ENCODE measurements at places on chromosomes 5 and 9.

DNA sequence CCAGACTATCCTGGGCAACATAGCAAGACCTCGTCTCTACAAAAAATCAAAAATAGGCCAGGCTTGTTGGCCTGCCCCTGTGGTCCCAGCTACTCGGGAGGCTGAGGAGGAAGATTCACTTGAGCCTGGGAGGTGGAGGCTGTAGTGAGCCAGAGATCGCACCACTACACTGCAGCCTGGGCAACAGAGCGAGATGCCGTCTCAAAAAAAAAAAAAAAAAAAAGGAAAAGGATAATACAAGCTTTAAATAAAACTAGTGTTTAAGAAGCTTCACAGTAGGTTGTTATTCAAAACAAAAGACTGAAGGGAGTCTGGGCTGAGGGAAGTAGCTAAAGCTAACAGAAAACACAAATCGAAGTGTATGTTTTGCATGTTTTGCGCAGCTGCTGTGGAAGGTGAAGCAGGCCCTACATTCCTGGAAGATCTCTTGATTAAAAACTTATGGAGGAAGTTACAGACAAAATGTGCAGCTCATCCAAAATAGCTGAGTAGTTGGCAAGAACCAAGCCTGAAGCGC, 581 bp upstream of the C9orf40 start:
- DNase-seq: no peak

DNA sequence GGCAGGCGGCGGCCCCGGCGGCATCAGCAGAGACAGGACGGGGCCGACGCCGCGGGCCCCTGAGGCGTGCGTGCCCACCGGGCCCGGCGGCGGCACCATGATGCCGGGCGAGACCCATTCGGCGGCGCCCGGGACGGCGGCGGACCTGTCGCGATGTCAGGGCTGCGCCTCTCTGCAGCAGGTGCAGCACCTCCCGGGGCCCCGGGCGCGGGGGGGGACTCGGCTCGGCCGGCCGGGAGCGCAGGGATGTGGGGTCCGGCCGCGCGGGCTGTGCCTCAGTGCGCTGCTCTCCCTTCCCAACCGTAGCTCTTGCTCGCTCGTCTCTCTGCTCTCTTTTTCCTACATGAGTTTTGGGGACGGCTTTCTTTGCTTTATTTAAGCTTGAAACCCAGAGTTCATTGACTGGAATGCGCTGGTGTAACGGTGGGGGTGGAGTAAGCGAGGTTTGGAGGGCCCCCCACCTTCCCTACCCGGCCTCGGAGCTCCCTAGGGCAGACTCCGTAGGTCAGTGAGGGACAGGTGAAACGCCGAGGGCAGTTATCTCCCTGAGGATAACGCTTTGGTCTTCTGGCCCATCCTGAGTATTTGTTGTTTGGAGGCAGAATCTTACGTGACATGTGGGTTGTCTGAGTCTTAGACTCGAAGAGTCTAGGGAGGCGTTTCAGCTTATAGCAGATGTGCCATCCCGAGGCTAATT, 490 bp downstream of the ICE1 start:
- no peak for DNase-seq

GRCh38 chr5:139022528-139022927, 147.4 kb upstream of the LRRTM2 start:
- no peak for DNase-seq

GRCh38 chr5:142395334-142395733, 70.5 kb upstream of the SPRY4 start:
- DNase-seq: no peak

DNA sequence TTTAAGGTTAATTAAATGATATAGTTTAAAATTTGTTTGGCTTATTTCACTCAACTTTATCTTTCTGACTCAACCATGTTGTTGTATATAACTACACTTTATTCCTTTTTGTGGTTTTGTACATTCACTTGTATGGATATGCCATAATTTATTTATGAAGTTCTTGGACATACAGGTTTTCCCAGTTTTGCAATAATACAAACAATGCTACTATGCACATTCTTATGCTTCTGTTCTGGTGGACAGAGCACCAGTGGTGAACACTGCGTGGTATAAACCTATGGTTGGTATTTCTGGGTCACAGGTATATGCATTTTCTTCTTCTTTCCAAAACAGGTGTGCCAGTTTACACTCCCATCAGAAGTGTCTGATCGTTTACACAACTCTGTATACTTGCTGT, 35.7 kb upstream of the TRIM14 start:
- DNase-seq: no peak

DNA sequence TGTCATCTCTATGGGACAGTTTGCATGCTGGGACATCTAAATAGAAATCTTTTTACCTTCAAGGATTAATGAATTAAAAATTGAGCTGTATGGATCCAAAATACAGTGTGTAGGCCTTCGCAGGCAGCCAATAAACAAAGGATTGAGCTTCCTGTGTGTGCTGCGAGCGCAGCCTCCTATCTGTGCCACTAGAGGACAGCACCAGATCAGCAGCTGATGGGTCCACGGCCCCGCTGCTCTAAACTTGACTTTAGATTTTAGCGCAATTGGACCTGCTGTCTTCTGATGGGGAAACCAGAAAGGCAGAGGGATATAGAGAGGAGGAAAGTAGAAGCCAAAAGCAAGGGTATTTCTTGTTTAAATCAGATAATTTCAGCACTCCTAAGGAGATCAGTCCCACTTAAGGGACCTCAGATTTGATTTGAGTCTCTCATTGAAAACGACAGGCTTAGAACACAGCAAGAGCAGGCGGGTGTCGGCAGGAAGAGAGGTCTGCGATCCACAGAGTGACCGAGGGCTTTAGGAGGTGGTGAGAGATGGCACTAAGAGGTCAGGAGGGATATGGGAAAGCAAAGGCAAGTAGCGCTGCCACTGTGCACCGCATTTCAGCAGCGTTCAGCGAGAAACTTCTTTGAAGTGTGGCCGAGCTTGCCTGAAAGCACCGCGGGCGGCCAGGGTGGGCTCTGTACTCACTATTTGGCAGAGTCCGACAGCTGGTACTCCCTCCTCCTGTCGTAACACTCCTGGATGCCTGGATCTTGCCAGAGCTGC, 214.3 kb downstream of the GNA14 start:
- DNase-seq: peak; percentile 15

- peak; percentile 23 for DNase-seq
Measured at GRCh38 chr5:175616083-175616482, 41.8 kb upstream of the HRH2 start.

DNA sequence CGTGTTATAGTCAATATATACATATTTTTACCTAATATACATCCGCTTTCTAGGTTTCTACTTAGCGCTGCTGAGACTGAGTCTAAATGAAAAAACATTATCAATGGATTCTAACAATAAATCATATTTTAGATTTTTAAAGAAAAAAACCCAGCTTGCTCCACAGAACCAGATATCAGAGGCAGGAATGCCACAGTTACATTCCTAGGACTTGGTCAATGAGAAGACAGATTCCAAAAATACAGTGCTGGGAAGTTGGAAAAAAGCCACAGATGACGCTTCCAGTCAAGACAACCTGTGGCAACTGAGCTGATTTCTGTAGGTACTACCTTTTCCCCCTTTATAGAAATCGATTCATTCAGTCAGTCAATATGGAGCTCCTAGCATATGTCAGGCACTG, 577 bp upstream of the CCDC112 start:
- DNase-seq: no peak

GRCh38 chr9:113886466-113886865, 10.4 kb downstream of the ZNF618 start:
- DNase-seq: no peak

DNA sequence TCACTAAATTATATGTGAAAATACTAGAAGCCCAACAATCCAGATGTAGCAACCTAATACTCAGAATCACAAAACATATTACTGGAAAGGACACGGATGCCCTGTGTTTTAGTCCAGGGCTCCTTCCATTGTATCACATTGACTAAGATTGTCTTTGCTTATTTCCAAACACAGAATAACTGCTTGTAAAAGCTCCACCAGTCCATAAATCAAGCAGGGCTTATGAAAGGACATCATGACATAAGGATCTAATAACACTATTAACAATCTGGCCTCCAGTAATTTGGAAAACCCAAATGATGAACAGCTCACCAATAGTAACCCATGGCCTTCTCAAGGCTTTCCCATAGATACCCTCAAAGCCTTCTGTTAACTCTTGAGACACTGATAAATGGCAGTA, 39.8 kb downstream of the WDR41 start:
- DNase-seq: no peak

Data from activated CD4-positive, alpha-beta T cell treated with anti-CD3 and anti-CD28 coated beads for 24 hours (primary cell).